Right renal cortex interstitium (tissue), 3 donors: ENCODE measurements at places on chromosomes 5 and 9.

- DNase-seq = no peak
Observed at GRCh38 chr5:72702881-72703434, 113.5 kb upstream of the TNPO1 start.

- DNase-seq = no peak
Observed at GRCh38 chr9:101393135-101393534, 5.3 kb downstream of the MRPL50 start.

- DNase-seq = no peak
Observed at GRCh38 chr9:3989915-3990314, 310.0 kb downstream of the GLIS3 start.

GRCh38 chr9:75071530-75072122, 16.3 kb downstream of the NMRK1 start:
- no peak for DNase-seq

- no peak for DNase-seq
Observed at GRCh38 chr9:121888438-121888775, 204.7 kb downstream of the TTLL11 start.

DNA sequence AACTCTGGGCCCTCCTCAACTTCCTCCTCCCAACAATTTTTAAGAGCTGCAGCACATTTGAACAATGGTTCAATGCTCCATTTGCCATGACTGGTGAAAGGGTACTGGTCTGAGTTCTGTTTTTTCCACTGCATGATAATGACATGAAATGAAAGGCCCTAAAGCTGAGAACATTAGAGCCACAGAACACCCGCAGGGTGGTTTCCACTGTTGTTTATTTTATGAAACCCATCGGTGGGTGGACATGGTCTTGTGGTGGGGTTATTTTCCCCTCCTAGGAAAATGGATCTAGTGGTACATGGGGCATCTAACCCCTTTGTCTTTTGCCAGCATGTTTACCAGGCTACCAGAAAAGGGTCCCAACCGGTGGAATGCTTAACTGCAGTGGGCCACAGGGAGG, 71.8 kb downstream of the SMARCA2 start:
- no peak for DNase-seq

DNA sequence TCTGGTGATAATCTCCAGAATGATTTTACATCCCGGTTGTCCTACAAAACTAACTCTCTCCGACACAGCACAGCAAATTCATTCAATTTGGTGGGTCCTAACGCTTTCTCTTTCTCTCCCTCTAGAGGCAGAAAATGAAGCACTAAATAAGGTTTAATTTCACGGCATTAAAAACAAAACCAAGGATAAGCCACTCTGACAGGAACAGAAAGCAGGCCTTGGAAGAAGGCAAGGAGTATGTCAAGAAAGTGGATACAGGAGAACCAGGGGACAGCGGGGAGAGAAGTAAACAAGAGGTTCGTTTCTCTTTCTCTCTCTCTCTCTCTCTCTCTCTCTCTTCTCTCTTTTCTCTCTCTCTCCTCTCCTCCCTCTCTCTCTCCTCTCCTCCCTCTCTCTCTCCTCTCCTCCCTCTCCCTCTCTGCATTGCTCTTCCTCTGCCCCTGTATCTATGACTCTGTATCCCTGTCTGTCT, 49.8 kb downstream of the EBF1 start:
- DNase-seq = no peak

DNA sequence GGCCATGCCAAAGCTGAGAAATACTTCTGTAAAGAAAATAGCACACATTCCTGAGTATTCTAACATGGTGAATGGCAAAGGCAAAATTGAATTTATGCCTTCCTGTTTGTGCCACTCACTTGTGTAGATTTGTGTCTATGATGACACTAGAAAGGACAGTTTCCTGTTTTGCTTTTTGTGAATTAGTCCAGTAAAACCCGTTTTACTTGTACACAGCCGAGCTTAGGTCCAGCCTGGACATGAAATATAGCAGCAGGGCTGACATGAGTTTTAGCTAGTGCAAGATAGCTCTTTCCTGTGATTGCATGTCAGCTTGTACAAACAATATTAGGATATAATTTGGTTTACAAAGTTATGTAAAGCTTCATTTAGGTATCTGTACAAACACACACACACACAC, 1891.7 kb upstream of the WWC1 start:
- DNase-seq = no peak

- no peak for DNase-seq
Observed at GRCh38 chr5:61755726-61756222, 423.7 kb downstream of the ZSWIM6 start.

DNA sequence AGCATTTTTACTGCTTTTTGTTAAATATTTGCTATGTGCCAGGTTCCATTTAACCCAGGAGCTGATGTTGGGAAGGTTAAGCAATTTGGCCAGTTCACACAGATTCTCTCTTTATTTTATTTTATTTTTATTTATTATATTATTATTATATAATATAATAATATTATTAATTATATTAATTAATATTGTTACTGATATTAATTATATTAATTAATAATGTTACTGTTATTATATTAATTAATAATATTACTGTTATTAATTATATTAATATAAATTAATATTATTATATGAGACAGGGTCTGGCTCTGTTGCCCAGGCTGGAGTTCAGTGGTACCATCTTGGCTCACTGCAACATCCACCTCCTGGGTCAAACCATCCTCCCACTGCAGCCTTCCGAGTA, 593.0 kb upstream of the SGCD start:
- no peak for DNase-seq

GRCh38 chr9:97930972-97931371, 7.0 kb downstream of the HEMGN start:
- no peak for DNase-seq

DNA sequence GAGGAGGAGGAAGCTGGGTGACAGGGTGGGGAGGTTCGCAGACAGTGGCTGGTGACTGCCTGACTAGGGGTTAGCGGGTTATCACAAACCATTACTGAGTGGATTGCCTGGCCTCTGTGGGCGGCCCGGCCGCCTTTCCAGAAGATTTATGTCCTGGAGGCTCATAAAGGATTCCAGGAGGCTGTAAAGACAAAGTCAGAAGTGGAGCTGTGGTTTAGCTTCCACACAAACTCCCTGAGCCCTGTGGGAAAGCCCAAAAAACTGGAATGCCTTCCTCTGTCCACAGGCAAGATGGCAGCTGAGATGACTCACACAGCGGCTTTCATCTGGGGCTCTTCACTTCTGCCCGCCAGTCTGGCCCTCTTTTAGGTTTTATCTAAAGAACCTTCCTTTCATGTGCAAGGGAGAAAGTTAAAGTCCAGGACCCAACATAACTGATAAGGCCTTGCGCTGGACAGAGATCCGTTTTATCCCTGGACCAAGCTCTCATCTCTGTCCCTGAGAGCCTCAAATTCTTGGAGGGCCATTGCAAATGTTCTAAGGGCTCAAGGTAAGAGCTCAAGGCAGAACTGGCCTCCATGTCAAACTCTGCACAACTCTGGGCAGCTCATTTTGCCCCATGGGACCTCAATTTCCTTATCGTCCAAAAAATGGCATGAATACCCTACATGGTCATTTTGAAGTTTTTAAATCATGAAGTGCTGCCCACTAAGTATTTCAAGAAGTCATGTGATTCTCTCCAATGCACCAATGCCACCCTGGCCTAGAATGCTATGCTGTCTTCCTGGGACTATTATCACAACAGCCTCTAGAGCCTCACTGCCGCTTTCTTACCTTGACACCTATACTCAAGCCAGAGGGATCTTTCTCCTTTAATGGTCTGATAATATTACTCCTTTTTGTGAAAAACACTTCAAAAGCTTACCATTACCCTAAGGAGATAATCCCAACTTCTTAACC, 249.4 kb upstream of the TRIM32 start:
- DNase-seq = no peak

DNA sequence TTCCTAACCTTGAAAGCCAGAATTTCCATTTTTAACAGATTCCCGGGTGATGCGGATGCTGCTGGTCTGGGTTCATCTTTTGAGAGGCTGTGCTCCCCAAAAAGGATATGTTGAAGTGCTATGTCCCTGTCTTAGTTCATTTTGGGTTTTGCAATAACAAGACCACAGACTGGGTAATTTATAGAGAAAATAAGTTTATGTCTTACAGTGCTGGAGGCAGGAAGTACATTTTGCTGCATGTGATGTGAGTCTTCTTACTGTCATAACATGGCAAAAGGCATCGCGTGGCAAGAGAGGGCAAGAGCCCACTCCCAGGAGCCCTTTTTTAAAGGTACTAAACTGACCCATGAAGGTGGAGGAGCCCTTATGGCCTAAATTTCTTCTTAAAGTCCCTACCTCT, 114.1 kb downstream of the DAPK1 start:
- DNase-seq = no peak

GRCh38 chr9:21830589-21830988, 28.2 kb downstream of the MTAP start:
- no peak for DNase-seq

DNA sequence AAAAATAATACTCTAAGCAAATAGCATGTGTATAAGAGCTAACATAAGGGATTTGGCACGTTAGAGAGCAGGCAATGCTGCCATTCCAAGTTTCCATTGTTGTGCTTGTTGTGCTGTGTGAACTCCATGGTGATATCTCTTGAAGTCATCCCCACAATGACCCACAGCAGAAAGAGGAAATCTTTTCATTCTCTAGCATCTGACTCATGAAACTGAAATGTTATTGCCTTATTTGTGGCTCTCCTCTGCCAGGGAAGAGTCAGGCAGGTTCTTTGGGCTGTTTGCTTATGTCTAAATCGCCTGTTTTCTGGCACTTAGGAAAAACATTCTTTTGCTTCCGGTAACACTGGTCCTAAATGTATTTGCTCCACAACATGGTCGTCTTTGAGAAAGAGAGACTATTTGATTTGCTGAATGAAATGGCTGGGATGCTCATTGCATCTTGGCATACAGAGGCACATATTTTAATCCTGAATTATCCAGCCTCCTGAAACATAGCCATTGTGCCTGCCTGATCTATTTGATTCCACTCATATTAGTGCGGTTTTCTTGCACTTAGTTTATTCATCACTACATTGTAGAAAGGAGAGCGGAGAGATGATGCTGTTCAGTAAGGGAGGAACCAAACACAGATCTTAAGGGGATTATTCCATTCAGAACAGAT, 188.8 kb downstream of the CSNK1G3 start:
- DNase-seq = no peak

GRCh38 chr5:132473019-132473531, 17.5 kb downstream of the IRF1 start:
- no peak for DNase-seq
